Placental epithelial cell (primary cell): ENCODE measurements at places on chromosomes 3 and 15. TPM values are rescaled to one million over a fixed set of nuclear protein-coding genes. Genes with fewer than 3 reads are reported as not detected.

The SNURF gene
- total RNA-seq, result 4.3 and 7.9 TPM in 2 replicates

The ARGFX gene
- not detected in 2 replicates for total RNA-seq

The IL12A gene
- total RNA-seq, result under 0.01 TPM in 1 of 2 replicates, not detected in the other

The CMC1 gene
- total RNA-seq, result 3.1 and 5.1 TPM in 2 replicates

The ZNF660 gene
- 3.0 and 7.5 TPM in 2 replicates for total RNA-seq
